ENCODE measurements at places on chromosomes 6 and 20. TPM values are rescaled to one million over a fixed set of nuclear protein-coding genes. Genes with fewer than 3 reads are reported as not detected.

The LAMA4 gene
- total RNA-seq = 27.3 TPM

The MUCL3 gene
- not detected for total RNA-seq

The GMPR gene
- 5.1 TPM for total RNA-seq

The VGLL2 gene
- not detected for total RNA-seq

The PKIG gene
- total RNA-seq = 78.2 TPM

The SMIM26 gene
- total RNA-seq = 127 TPM

The RBBP8NL gene
- total RNA-seq = 3.7 TPM

The ABHD16B gene
- not detected for total RNA-seq

The STMND1 gene
- total RNA-seq = 1.1 TPM

The GTSF1L gene
- not detected for total RNA-seq

The LRRC73 gene
- 0.60 TPM for total RNA-seq

The LGSN gene
- 0.32 TPM for total RNA-seq

GRCh38 chr20:3276680-3277015 lies 37.7 kb upstream of the SLC4A11 start:
- DNase-seq = no peak

GRCh38 chr20:35595456-35595855 lies 20.2 kb upstream of the SPAG4 start:
- no peak for DNase-seq

- no peak for DNase-seq
These were observed 121.8 kb upstream of the FOXO3 start for GRCh38 chr6:108438918-108439317.

DNA sequence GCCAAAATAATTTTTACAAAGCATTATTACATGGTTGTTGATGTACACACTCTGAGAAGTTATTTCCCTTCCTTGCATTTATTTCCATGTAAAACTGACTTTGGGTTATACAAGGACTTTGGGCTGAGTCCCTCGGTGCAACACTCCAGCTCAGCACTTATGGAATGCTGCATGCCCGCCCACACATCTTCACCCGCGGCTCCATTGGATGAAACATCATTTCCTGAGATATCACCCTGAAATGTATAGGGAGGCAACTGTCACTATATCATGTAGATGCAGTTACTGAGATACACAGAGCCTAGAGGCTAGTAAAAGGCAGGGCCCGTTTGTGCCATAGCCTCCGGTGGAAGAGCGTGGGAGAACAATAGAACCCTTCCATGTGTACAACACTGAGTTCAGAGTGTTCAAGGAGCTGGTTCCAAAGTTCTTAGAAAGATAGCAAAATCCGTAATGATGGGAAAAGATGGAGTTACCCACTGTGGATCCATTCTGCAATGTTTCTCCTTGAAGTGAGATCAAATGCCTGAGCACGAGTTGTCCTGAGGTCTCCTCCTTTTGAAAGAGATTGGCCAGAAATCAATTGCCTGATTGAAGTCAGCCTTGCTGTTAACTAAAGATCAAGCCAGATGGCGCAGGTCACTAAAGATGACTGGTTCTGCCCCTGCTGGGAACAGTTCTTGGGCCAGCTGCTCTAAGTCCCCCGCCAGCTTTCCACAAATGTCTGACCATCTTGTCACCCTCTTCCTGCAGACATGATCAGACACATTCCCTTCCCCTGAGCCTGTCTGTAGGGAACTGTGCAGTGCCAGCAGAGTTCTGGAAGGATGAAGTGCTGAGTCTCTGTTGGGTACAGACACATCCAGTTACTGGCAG lies 100.9 kb upstream of the IYD start:
- no peak for DNase-seq

DNA sequence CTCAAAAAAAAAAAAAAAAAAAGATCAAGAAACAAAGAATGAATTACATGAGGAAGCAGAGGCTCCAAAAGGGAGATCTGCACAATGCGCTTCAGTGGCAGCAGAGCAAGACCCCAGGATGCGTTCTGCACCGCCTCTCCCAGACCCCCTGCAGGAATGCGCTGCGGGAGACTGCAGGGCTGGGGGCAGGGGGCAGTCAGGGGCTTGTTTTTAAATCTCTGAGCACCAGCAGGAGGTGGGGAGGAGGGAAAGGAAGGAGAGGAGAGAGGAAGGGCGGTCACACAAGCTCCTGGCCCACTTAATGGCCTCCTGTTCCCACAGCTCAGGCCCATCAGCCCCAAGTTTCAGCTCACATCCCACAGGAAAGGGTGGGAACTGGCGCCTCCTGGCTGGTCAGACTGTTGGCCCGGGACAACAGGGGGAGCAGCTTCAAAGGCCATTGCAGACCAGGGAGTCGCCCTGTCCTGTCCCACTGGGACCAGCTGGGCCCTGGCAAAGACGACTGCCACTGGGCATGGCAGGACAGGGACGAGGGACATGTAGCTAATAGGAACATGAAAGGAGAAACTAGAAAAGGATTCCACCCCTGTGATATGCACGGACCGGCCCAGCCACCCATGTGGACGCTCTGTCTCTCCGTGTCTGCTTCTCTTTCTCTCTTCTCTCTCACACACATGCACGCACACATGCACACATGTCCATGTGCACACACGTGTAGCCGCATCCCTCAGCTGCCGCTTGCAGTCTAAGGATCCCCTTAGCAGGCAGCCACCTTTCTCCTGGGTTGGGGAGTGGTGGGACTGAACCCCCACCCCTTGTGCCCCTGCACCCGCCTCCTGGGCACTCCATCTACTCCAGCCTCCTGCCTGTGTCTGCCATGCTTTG lies 34.7 kb downstream of the TFEB start:
- DNase-seq = no peak

DNA sequence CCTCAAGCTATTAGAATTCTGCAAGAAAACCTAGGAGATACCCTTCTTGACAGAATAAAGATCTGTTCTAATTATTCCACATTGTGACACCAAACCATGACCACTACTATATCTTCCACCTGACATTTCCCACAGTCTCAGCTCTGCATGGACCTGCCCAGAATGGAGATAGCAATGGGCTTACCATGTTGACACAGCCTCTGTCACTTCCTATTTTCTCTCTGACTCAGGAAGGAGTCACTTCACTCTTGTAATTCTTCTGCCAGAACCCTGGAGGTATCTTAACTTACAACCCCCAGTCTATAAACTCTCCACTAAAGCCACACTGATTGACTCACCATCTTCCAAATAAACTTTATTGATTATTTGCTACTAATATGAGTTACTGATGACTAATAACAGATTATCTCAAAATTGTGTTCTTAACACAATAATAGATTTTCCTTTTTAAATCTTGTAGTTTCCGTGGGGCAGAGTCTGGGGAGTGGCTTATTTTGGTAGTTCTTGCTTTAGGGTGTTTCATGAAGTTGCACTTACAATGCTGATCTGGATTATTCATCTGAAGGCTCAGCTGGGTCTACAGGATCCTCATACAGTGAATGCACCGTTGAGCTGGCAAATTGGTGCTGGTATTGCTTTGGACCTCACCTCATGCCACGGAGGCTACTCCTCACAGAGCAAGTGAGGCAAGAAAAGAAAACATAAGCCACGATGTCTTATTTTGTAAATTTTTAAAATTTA lies 869.9 kb downstream of the KIF16B start:
- no peak for DNase-seq

DNA sequence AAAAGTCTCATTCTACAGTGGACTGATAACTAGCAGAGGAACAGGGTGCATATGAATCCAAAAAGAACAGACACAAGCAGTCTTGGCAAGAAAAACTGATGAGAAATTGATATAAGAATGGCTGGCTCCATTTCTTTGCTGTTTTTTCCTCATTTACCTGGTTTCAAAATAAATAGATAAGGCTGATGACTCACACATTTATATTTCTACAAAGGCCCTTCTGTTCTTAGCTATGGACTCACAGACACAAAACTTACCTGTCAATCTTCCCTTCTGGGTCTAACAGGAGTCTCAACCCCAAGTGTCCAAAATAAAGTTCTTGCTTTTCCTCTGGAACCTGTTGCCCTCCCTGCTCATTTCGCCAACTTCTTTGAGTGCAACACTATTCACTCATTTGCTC lies 941 bp downstream of the SLC17A4 start:
- DNase-seq = no peak

DNA sequence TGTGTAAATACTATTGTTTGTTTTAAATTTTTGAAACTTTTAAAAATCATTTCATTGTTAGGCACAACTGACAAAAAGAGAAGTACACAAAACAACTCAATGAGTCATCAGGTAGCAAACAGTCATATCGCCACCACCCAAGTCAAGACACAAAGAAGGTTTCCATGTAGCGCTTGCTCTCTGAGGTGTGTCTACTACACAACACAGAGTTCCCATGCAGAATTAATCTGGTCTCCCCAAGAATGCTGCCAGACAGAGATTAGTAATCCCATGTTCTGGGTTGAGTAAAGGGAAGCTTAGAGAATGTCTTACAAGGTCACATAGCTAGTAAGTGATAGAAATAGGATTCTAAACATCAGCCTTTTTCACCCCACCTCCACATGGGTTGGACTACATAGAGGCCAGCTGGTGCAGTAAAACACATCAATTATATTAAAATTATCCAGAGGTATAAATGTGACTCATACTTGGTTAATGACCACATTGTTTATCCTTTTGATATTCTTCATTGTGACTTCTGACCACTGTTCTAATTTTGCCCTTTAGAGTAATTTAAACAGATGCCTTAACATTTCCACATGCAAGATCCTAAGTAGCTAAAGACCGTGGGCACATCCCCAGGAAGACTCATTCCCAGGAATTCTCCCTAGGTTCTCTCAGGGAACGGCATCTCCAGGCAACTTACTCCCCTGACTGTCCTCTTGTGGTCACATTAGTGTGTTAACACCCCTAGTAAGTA lies 413.5 kb downstream of the PRKN start:
- no peak for DNase-seq

- peak; percentile 62 for DNase-seq
These were observed at the start of gene BICRAL for GRCh38 chr6:42781796-42782688. TSS of gene BICRAL (plus strand) at chr6:42782052. CDS start at chr6:42822023, 39,971 bp downstream.

DNA sequence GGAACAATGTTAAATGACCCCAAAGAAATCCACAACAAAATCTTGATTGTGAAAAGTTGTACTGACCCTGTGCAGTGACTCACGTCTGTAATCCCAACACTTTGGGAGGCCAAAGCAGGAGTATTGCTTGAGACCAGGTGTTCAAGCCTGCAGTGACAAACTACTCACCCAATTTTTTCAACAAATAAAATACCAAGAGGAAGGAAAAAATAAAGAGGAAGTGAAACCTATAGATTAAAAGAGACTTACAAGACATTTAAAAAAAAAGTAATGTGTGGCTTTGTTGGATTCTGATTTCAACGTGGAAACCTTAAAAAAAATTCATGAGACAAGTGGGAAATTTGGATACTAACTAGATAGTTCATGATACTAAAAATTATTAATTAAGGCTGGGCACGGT lies 31.9 kb downstream of the GINS1 start:
- no peak for DNase-seq

DNA sequence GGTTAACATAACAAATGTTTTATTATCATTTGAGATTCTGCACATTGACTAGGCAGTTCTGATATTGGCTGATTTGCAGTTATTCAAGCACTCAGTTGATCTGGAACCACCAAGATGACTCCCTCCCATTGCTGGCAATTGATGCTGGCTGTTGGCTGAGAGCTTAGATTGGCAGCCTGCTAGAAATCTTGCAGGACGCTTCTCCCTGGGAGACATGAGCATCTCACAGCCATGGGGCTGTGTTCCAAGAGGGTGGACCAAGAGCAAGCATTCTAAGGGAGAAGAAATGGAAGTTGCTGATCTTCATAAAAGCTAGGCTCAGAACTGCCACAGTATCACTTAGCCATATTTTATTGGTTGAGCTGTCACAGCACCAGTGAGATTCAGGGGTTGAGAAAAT lies 233.4 kb upstream of the ID4 start:
- DNase-seq = no peak

- no peak for DNase-seq
These were observed 161.0 kb downstream of the NFATC2 start for GRCh38 chr20:51381557-51381956.

- DNase-seq = no peak
These were observed 28.1 kb downstream of the PTPN1 start for GRCh38 chr20:50538276-50538675.

DNA sequence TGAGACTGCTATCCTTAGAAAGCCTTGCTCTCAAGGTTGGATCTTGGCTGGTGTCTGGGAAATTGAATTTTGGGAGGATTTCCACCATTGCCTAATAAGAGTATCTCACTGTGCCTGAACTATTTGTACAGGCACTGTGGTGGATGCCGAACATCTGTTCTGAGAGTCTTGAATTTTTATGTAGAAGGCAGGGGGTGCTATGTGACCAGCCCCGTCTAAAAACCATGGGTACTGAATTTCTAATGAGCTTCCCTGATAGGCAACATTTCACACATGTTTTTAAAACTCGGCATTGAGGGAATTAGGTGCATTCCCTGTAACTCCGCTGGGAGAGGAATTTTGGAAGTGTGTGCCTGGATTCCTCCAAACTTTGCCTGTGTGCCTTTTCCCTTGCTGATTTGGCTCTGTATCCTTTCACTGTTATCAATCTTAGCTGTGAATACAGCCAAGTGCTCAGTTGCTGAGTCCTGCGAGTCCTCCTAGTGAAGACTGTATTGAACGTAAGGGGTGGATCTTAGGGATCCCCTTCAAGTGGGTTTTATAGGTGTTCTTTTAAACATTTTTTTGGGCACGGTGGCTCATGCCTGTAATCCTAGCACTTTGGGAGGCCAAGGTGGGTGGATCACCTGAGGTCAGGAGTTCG lies 27.6 kb upstream of the SCAF8 start:
- no peak for DNase-seq

- no peak for DNase-seq
These were observed 48.2 kb upstream of the RPL7L1 start for GRCh38 chr6:42831237-42831636.

DNA sequence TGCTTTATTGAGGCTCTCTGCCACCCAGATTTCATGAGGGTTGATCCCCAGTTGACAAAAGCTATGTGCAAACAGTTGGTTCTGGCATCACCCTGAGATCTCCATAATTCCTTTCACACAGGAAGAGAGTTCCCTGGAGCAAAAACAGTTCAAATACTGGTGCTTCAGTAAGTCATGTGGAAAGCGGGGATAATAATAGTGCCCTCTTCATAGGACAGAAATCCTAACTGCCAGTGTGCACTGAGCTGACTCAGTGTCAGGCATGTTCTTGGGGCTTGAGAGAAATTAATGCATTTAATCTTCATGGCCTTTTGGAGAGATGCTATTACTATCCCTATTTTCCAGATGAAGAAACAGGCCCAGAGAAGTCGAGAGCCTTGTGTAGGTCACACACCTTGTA lies 7.9 kb upstream of the SLC52A3 start:
- no peak for DNase-seq

DNA sequence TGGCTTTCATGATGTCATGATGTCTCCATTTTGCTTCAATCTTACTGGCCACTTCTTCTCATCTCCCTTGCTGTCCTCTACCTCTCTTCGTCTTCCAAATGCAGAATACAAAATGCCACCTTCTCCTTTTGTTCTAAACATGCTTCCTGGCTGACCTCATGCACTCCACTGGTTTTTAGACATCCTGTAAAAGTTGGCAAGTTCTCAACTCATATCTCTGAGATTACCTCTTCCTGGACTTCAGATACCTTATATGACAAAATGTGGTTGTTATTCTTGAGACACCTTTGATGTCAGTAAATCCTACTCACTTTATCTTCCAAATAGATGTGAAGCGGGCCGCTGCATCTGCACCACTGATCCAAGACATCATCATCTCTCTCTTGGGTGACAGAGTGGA lies 212.7 kb upstream of the FOXA2 start:
- DNase-seq = no peak

GRCh38 chr6:74826263-74826662 lies 379.6 kb downstream of the COL12A1 start:
- DNase-seq = no peak
